ENCODE measurements at places on chromosomes 12 and 14. TPM values are rescaled to one million over a fixed set of nuclear protein-coding genes. Genes with fewer than 3 reads are reported as not detected.

DNA sequence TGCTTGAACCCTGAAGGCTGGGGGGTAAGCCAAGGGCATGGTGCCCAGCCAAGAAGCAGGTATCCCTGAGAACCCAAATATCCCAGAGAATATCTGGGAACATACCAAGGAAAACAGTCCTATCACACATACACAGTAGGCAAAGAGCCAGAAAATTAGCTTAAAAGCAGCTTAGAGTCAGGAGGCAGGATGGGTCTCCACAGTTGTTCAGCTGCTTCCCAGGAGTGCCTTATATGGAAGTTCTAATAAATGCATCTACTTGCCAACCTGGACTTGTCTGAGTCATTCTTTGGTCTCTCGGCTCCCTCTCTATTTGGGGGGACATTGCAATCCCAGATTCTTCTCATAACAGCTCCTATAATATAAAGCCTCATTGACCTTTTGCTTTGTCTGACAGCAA lies 9.0 kb upstream of the GPR135 start:
- no peak for DNase-seq

GRCh38 chr14:31292937-31293616 lies 85.5 kb upstream of the HECTD1 start:
- DNase-seq, result no peak

- DNase-seq, result peak; percentile 6
Observed at GRCh38 chr14:45891417-45892080, 638.5 kb upstream of the MIS18BP1 start.

The CDKN3 gene
- 64.5 TPM for total RNA-seq

GRCh38 chr12:12877781-12878455 lies 13.4 kb upstream of the GPRC5A start:
- no peak for DNase-seq

The MGP gene
- total RNA-seq, result 9.3 TPM

The SMCO3 gene
- 0.07 TPM for total RNA-seq

The FBXL14 gene
- 5.5 TPM for total RNA-seq

The TMEM63C gene
- under 0.01 TPM for total RNA-seq

DNA sequence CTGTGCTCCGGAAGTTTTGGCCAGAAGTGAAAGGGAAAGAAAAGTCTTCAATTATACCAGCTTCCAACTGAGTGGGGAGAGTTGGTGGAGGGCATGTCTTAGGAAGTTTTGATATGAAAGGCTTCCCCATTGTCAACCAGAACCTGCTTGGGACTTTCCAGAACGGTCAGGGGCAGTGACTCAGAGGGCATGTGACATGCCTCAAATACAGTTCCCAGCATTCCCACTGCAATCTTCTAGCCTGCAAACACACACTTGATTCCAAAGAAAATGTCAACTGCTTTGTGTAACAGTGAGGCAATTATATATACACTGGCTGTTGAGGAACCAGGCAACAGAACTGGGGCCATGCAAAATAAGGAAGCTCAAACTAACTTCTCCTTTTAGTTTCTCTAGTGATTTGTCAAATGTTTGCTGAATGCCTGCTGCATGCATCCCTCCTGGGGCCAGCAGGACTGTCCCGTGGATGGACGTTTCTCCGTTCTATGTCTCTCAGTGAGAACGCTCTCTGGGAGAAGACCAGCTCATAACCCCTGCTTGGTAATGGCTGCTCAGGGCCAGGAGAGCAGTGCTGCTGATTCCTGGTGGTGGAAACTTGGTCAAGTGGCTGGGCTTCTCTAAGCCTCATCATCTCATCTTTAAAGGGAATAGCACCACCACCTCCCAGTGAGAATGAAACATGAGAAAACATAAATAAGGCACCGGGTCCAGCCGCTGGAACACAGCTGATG lies 18.3 kb downstream of the SLC25A47 start:
- peak; percentile 88 for DNase-seq

The SLC25A3 gene
- total RNA-seq, result 671 TPM

The SERPINA5 gene
- 2.4 TPM for total RNA-seq

The TMTC3 gene
- 11.6 TPM for total RNA-seq

DNA sequence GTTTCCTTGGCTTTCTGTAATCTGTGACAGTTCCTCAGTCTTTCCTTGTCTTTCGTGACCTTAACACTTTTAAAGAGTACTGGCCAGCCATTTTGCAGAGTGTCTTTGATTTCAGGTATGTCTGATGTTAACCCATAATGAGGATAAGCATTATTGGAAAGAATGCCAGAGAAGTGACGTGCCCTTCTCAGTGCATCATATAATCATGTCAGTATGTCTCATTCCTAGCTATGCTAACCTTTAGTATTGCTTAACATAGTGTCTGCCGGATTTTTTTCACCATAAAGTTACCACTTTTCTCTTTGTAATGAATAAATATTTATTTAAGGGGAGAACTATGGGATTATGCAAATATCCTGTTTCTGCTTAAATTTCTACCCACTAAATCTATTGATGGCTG lies 28.5 kb downstream of the RERG start:
- no peak for DNase-seq

DNA sequence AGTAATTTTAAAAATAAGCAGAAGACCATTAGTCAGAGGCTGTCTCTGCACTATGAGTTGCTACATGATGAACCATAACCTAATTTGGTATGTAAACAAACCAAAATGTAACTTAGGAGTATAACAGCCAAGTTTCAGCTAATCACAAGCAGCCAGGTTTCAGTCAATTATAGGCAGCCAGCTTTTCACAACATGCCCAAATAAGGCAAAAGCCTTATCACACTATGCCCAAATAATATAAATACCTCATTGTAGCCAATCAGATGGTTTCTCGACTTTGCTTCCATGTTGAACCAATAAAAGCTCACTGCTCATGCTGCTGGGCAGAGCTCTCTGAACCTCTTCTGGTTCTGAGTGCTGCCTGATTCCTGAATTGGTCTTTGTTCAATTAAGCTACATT lies 38.6 kb downstream of the GARIN6 start:
- no peak for DNase-seq

The CLEC9A gene
- not detected for total RNA-seq

GRCh38 chr12:41656454-41656853 lies 468.3 kb downstream of the PDZRN4 start:
- no peak for DNase-seq

GRCh38 chr12:94053676-94054075 lies 94.7 kb upstream of the PLXNC1 start:
- no peak for DNase-seq

GRCh38 chr12:118689793-118690192 lies 291.5 kb upstream of the SRRM4 start:
- no peak for DNase-seq

The LBHD2 gene
- total RNA-seq, result not detected

The A2M gene
- 0.17 TPM for total RNA-seq

The KIF26A gene
- 0.46 TPM for total RNA-seq

GRCh38 chr14:57492859-57493258 lies 798 bp downstream of the CCDC198 start:
- peak; percentile 84 for DNase-seq

- no peak for DNase-seq
Observed at GRCh38 chr12:80222261-80222660, 122.9 kb downstream of the OTOGL start.

The AMIGO2 gene
- 224 TPM for total RNA-seq

DNA sequence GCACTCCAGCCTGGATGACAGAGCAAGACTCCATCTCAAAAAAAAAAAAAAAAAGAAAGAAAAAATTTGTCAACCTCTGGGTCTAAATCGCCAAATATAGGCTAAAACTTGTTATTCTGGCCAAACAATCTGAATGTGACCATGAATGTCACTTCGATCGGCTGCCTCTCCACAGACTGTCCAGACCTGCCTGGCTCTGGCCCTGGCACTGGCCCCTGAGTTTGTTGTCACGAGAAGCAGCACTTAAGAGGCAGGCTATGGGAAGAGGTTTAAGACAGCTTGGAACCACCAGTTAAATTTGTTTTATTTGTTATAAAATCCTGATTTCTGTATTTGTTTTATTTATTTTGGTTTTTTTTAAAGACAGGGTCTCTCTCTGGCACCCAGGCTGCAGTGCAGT lies 14.5 kb downstream of the WSB2 start:
- no peak for DNase-seq

DNA sequence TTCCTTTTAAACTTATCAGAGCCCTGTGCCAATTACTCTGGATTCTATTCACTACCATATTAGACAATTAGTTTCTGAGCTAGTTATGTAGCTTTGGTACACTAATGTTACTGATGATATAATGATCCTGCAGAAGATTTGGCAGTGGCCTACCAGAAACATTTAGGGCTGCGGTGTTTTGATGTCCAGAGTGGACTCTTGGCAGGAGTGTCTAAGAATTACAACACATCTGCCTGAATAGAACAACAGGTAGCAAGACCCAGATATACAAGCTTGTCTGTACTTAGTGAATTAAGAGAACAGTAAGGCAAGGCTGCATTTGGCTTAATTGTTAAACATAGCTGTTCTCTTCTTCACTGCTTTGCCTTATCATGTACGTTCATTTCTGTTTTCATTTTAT lies 691.6 kb upstream of the FBXO33 start:
- no peak for DNase-seq

The TRHDE gene
- total RNA-seq, result 26.9 TPM

DNA sequence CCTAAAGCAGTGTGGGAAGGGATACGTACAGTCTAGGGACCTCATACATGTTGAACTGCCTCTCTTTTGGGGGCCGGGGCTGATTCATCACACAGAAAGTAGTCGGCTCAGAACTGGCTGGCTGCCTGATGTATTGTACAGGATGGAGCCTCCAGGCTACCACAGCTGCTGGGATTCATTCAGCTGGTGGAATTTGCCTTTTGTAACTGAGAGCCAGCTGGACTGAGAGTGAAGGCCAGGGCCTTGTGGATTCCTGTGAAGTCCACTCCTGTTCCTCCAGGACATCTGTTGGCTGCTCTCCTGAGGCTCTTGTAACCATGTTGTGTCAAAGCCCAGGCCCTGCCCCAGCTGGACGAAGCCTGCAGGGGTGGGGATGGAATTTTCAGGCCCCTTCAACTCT lies 116.3 kb upstream of the PRICKLE1 start:
- DNase-seq, result no peak

- DNase-seq, result peak; percentile 50
Observed at GRCh38 chr12:122669397-122670070, 33.6 kb downstream of the HCAR2 start.

DNA sequence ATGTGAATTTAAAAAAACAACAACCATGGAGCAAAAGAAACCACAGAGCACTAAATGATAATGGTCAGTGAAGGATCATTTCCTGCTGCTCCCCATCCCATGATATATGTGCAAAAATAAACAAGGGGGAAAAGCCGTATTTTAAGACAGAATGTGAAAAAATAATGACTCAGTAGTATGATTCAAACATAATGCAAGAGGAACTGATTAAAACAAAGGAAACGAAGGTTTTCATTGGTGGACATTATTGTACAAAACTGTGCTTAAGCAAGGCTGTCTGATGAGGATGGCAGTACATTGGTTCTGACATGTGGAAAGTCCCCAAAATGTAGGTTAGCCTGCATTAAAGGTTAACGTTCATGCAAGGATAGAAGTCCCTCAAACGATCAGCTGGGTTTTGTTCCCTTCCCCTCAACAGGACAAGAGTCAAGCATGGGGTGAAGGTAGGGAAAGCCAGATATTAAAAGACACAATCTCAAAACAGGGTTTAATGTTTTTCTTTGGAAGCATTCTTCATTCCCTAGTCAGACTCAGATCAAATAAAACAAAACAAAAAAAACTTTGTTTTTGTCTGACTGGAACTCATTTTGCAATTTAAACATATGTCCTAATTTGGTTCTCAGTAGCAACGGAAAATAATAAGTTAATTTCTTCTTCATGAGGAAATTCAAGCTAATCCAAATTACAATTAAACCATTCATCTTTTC lies 26.3 kb upstream of the PTGDR start:
- no peak for DNase-seq

DNA sequence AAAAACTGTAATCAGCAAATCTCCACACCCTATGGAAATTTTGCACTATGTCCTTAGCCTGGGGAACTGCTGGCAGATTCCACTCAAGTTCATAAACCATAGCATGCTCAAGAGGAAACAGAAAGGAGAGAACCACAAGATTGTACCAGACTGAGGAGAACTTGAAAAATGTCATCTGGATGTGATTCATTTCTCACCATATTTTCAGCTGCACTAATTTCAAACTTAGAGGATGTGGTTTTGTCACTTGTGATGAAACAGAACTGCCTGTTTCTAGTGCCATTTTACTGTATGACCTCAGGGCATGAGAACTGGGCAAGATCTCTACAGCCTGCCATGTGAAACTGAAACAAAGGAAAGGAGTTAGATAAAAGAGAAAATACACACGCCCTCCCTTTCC lies 1493.1 kb upstream of the FLRT2 start:
- DNase-seq, result no peak

DNA sequence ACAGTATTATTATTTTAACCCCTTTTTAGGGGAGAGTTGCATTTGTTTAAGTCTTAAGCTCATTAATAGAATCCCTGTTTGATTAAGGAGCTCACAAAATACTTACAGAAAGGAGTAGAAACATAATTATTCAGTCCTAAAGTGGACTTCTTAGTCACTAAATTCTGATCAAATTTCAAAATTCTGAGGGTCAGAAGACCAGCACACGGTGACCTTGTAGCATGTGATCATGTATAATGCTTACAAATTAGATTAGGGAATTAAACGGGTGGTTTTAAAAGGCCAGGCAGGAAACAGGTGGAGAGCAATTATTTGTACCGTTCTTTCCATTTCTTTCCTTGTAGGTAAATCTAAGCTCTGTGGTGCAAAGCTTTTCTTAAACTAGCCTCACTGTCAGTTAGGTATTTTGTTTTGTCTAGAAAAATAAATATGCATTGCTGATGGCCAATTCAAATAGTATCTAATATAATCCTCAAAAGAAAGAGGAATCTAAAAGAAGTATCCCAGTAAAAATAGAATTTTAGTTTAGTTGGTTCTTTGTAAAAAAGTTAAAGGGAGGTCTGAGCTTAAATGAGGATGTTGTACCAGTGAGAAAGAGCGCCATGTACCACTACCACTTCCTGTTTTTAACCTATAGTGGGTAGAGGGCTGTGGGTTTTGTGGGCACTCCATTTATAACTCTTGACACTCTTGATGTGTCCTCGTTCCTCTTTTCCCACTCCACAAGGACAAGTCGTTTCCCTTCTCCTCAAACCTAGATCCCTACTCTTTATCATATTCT lies 51.1 kb downstream of the SLC38A1 start:
- no peak for DNase-seq

GRCh38 chr14:54186821-54187763 lies 209.7 kb upstream of the CDKN3 start:
- DNase-seq, result no peak

The HEBP1 gene
- 13.0 TPM for total RNA-seq

The GPR65 gene
- total RNA-seq, result not detected

GRCh38 chr14:55807053-55807880 lies 227.3 kb downstream of the KTN1 start:
- no peak for DNase-seq

GRCh38 chr14:51337520-51337919 lies 97.5 kb downstream of the TMX1 start:
- no peak for DNase-seq

- no peak for DNase-seq
Observed at GRCh38 chr14:54338696-54339317, 58.0 kb upstream of the CDKN3 start.

GRCh38 chr14:105075379-105076295 lies 10.4 kb upstream of the GPR132 start:
- DNase-seq, result no peak

- DNase-seq, result peak; percentile 49
Observed at GRCh38 chr14:102280376-102280962, 24.5 kb downstream of the MOK start.

Data from epithelial cell of proximal tubule (primary cell).